ENCODE measurements at places on chromosomes 5 and 9.

- DNase-seq, result no peak
These were observed 473.9 kb downstream of the NR2F1-AS1 start for GRCh38 chr5:93107141-93107540.

GRCh38 chr5:108747774-108748400 lies at the start of gene FER:
Gene FER (plus strand): TSS chr5:108747897. CDS start chr5:108798183, 50,286 bp downstream.
- DNase-seq, result peak; percentile 18

DNA sequence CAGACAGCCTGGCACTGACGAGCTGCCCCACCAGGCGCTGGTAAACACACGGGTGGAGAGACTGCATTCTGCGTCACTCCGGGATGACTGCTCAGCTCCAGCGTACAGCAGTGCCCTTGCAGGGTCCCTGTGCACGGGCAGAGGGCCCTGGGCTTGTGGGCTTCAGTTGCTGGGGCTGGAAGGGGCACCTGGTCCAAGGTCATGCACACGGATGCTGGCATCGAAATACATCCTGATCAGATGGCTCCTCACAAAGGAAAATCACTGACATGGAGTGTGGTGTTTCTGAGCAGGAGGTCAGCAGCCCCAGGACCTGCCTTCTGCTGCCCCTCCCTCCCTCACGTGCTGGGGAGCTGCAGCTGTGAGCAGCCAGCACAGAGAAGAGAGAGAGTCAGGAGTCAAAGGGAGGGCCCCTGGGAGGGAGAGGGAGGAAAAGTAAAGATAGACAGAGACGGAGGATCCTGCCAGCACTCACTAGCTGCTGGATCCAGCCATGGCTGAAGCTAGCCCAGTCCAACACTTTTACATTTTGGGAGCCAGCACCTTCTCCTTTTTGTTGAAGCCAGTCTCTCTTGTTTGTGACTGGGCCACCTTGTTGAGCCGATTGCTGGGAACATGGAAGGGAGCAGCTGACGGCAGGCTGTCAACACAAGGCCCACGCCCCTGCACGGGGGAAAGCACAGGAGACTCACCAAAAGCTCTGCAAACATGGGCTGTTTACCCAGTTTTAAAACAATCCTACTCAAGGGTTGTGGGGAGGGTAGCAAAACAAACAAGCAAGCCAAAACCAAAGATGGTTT lies 166.5 kb upstream of the PHYKPL start:
- DNase-seq, result no peak

- DNase-seq, result no peak
These were observed 80.9 kb upstream of the ALDH1B1 start for GRCh38 chr9:38311382-38312270.

DNA sequence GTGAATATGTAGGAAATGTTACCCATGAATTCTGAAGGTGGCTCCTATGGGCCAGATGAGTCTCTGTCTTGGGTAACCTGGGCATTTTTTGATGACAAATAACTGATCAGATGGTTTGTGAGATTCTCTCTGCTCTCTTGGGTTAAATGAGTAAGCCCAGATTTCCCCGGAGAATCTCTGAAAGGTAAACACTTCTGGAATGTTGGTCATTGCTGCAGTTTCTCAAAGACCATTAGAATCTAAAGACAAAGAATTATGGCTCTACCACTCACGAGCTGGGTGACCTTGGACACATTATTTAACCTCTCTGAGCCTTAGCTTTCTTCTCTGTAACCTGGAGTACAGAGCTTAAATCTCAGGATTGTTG lies 191.2 kb downstream of the DAB2IP start:
- no peak for DNase-seq

DNA sequence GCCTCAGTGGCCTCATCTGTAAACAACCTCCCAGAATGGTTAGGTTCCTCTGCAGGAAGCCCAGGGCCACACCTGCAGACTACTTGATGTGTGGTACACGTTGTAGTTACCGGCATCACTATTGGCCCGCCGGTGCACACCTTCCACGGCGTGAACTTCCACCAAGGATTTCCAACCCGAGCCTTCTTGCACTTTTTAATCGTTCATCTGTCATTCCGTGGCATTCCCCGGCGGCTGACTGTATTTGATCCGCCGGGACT lies 5.3 kb upstream of the TRIM41 start:
- DNase-seq, result no peak
